Bronchial smooth muscle cell (primary cell): ENCODE measurements at places on chromosomes 3 and 15. TPM values are rescaled to one million over a fixed set of nuclear protein-coding genes. Genes with fewer than 3 reads are reported as not detected.

Gene ATP8B4
- total RNA-seq: 6.9 and 29.4 TPM in 2 replicates

Gene GOLGA6D
- total RNA-seq: under 0.01 TPM in 1 of 2 replicates, not detected in the other

Gene CAPN7
- 17.0 and 22.1 TPM in 2 replicates for total RNA-seq

Gene CMTM8
- 0.09 and 0.32 TPM in 2 replicates for total RNA-seq

Gene TEX55
- not detected in 2 replicates for total RNA-seq

Gene AP3S2
- 23.6 and 55.5 TPM in 2 replicates for total RNA-seq

Gene B3GNT5
- total RNA-seq: 4.9 and 7.3 TPM in 2 replicates

Gene RBPMS2
- 0.09 TPM in 1 of 2 replicates, not detected in the other for total RNA-seq

Gene LYSMD2
- 1.3 and 2.5 TPM in 2 replicates for total RNA-seq

Gene TASOR
- total RNA-seq: 77.2 and 79.9 TPM in 2 replicates

Gene GP9
- total RNA-seq: not detected in 2 replicates

Gene UPK1B
- under 0.01 TPM in 1 of 2 replicates, not detected in the other for total RNA-seq
